ENCODE measurements at places on chromosomes 3 and 15.

- no peak for DNase-seq
Observed at GRCh38 chr15:77481670-77482069, 61.0 kb downstream of the HMG20A start.

DNA sequence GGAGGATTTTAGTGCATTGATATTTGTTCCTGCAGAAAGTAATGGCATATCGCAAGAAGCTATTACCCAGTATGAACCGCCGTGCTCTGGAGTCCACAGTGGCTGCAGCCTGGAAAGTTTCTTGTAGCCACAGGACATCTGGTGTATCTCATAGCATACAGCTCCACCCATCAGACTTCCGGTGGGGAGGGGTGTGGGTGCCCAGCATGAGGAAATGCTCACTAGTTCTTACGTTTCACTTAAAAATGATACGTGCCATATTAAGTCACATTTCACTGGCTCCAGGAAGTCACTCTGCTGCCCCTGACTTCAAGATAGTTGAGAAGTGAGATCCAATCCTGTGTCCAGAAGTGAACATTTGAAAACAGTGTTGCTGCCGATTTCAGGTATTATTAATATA, 990.4 kb downstream of the GBE1 start:
- DNase-seq = peak; percentile 52

GRCh38 chr15:96421178-96421601, 90.7 kb downstream of the NR2F2 start:
- DNase-seq = no peak

DNA sequence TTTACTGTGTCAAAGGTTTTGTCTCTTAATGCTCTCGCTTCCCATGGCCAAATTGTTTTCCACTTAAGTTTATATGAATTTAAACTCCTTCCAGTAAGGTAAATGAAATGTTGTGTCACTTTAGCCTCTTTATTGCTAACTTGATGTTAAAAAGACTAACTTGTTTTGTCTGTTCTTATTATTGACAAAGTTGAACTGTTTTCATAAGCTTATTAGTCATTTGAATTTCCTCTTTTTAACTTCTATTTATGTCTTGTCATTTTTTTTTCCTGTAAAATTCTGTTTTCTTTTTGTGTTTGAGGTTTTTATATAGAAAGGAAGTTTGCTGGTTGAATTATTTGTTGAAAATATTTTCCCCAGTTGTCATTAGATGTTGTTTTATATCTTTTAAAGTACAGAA, 25.8 kb downstream of the FAM98B start:
- no peak for DNase-seq

GRCh38 chr3:72655131-72655551, 193.1 kb downstream of the SHQ1 start:
- peak; percentile 94 for DNase-seq

GRCh38 chr3:157174290-157174648, 14.3 kb upstream of the CCNL1 start:
- no peak for DNase-seq

- no peak for DNase-seq
Observed at GRCh38 chr15:81948751-81949150, 97.1 kb downstream of the MEX3B start.

Measured in ELF-1 (cell line).